ENCODE measurements at places on chromosomes 6 and 20.

DNA sequence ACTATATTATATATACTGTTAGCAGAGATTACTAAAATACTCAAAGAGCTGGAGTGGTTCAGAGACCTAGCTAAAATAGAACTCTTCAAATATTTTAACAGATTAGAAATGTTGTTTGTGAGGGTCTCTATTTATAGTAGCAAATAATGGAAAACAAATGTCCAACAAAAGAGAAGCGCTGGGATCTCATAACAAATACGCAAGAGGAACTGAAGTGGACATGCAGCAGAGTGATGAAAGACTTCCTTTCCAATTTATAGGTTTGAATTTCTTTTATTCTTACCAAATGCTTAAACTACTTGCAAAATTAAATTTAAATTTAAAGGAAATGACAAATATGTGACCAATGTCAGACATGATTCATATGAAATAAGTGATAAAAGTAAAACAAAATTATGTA lies 49.9 kb downstream of the PIGU start:
- no peak for DNase-seq

- no peak for DNase-seq
These were observed 15.9 kb upstream of the PTGIS start for GRCh38 chr20:49583669-49584417.

DNA sequence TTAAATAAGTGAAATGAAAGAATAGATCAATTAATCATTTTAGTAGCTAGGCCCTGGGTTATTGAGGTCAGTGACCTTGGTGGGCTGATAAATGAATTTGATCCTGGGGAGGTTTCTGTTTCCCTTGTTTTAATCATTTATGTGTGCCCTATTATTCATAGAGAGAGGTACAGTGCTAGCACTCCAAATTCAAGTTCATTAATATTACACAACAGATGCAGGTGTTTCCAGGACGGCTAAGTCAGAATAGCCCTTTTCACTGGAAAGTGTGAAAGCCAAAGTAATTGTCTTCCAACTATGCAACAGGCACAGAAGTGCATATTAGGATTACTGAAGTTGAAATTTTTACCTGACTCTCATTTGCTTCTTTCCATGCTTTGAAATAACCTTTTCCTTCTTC lies 61.7 kb upstream of the SGK1 start:
- no peak for DNase-seq

DNA sequence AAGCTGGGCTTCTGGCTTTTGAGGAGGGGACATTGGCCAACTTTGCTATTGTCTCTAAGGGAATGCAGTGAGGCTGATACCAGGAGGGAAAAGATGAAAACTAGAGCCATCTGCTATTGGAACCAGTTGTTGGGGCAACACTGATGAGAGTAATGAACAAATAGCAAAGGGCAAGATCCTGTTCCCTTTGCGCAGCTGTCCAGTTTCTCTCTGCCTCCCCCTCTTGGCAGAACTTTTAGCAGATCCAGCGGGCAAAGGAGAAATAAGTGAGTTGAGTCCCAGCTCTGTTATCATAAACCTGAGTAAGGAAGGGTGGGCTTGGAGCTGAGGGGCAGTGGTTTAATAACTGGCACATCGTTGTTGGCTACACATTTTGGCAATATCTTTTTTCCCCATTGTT lies 126.8 kb downstream of the AKAP7 start:
- DNase-seq = no peak

- no peak for DNase-seq
These were observed 4.2 kb downstream of the MAS1 start for GRCh38 chr6:159894991-159895390.

GRCh38 chr6:3355358-3356055 lies 96.8 kb downstream of the PSMG4 start:
- DNase-seq = peak; percentile 28

- no peak for DNase-seq
These were observed 50.1 kb downstream of the CYP24A1 start for GRCh38 chr20:54123587-54124180.

- no peak for DNase-seq
These were observed 15.2 kb downstream of the MTO1 start for GRCh38 chr6:73476723-73477122.
